Stimulated activated CD4-positive, alpha-beta T cell treated with anti-CD3 and anti-CD28 coated beads, TNF-alpha, amount 100 ng/mL, for 1 hour (primary cell): ENCODE measurements at places on chromosomes 16 and 17.

GRCh38 chr17:1941272-1942065 is 83.7 kb downstream of the RTN4RL1 start:
- no peak for DNase-seq

- DNase-seq = no peak
These were observed 190.0 kb downstream of the RAB11FIP4 start for GRCh38 chr17:31581491-31581890.

DNA sequence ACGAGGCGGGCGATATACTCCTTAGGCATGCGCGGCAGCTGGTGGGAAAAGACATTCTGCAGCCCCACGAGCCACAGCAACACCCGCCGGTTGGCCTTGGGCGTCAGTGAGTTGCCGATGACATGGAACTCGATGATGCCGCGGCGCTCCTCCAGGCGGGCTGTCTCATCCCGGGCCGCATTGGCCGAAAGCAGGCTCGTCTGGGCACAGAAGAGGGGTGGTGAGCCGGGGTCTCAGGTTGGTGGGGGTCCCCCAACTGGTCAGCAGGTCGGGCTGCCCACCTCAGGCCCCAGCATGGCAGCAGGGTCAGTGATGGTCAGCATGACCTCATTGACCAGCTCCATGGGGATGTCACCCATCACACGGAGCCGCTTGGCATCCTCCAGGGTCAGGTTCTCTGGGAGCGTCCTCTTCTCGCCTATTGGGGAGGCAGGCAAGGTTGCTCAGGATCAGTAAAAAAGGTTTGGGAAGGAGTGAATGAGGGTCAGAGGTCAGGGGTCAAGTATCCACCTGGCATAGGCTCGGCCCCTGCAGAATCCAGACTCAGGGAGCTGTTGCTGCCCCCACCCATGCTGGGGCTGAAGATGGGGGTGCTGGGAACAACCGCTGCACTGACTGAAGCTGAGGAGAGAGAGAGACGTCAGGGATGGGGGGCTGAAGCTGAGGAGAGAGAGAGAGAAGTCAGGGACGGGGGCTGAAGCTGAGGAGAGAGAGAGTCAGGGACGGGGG is 3.6 kb downstream of the KAT2A start:
- DNase-seq = no peak

GRCh38 chr17:76000755-76001521 is at the start of gene CDK3:
CDK3 (plus strand) TSS chr17:76000855; CDS start chr17:76001426, 571 bp downstream.
- DNase-seq = no peak

DNA sequence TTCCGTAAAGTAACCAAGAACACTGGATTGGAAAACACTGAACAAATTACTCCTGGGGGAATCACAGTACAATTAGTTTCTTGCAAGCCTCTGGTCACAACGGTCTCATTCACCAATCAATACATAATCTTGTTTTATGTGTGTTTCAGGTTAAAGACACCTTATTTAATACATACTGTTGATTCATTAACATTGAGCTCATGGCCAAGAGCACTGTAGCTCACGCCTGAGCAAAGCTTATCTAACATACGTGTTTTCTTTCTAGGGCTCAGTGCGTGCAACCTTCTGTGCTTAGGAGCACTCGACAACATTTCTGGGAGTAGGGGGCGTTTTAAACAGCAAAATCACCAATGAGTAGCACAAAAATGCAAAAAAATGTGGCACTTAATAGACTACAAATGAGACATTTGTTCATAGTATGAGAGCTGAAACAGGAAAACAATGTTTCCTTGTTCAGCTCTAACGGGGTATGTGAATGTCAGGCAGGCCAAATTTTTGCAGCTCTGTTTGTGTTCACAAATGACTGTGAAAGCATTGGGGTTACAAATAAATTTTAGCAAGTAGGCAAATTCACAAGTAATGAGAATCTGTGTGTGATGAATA is 206.2 kb downstream of the CNTNAP4 start:
- no peak for DNase-seq

DNA sequence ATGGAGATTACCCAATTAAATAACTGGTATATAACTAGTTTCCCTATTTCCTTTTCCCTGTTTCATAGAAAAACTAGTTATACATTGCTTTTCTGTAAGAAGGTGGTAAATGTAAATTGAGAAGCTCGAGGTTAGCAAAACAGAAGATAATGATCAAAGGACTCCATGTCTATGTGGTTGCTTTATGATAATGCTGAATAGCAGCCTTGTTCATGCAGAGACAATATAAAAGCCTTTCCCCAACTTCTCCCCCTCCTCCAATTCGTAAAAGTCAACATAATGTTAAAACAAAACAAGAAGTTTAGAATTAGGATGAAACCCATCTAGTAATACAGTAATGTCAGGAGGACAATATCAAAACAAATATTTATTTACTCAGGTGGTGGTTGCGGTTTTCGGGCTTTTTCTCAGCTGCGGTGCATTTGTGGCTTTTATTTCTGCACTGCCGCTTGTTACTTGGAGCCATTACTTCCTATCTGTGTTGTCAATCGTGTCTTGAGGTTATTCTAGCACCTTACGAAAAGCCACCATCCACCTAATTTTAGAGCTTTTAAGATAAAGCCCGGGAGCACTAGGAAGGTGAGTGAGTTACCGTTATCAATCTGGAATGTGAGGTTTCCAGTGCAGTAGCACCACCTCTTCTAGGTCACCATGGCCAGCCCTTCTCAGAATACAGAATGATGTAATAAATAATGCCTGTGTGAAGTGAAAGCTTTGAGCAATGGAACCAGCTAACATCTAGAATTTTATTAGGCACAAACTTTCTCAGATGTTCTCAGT is 297.5 kb downstream of the CDH13 start:
- DNase-seq = no peak

GRCh38 chr16:19980632-19981265 is 92.9 kb downstream of the GPR139 start:
- DNase-seq = no peak

DNA sequence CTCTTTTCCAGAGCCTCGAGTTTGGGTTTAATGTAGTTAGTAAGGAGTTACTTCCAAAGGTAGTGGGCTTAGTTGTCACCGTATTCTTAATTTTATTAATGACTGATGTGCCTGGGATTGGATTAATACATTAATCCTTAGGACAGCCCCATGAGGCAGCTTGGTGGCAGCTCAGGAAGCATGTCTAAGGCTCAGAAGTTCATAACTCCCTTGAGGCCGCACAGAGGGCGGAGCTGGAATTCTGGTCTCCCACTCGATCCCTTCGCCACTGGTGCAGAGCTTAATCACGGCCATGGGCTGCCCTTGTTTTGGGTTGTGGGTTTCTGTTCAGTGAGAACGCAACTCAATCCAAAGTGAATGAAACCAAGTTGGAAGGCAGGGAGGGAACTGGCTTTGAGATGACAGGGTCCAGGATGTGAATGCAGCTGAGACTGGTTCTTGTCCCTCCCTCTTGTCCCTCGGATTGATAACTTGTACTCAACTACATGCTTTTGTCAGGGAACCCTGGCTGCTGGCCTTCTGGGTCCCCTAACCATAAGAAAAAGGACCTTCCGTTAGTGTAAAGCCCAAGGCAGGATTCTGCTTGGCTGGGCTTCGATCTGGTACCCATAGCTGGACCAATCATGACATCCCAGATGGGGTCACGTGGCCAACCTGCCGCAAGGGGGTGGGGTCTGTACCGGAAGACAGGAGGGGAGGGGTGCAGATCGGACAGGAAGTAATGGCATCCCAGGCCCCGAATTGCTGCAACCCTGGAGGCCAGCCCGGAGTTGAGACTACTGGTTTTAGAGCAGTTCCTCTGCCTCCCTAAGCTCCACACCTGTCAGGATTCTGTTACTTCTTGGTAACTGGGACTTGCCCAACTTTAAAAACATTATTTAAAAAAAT is 45.4 kb downstream of the SNX20 start:
- DNase-seq = no peak

DNA sequence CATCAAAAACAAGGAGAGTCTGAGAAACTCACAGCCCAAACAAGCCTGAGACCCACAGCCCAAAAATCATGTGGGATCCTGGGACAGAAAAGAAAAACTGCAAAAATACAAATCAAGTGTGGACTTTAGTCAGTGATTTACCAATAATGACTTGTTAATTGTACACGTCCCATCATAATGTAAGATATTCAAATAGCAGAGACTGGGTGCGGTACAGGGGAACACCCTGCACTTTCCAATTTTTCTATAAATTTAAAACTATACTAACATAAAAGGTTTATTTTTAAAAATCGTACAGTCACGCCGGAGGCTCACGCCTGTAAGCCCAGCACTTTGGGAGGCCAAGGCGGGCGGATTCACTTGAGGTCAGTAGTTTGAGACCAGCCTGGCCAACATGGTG is 8.8 kb downstream of the CEP131 start:
- DNase-seq = no peak

DNA sequence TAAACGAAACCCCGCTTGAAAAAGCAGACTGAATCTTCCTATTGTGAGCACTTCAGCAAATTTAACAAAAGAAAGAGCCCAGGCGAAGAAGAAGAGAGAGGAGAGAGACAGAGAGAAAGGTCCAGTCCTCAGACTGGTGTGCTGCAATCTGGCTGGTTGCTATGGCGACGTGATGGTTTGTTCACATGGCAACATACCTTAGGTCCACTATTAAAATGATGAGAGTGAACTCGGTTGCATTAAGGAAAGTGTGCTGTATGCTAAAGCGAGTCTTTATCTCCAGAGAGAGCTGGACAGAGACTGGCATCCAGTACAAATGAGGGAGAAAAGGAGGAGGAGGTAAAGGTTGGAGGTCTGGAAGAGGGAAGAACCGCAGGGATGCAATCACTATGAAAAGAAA is 271.8 kb upstream of the ZFHX3 start:
- no peak for DNase-seq

GRCh38 chr17:13306310-13306962 is 288.6 kb upstream of the ELAC2 start:
- no peak for DNase-seq

GRCh38 chr16:12096157-12096777 is 119.7 kb downstream of the SNX29 start:
- DNase-seq = no peak
